NCI-H187 (cell line): ENCODE measurements at places on chromosomes 4 and X.

DNA sequence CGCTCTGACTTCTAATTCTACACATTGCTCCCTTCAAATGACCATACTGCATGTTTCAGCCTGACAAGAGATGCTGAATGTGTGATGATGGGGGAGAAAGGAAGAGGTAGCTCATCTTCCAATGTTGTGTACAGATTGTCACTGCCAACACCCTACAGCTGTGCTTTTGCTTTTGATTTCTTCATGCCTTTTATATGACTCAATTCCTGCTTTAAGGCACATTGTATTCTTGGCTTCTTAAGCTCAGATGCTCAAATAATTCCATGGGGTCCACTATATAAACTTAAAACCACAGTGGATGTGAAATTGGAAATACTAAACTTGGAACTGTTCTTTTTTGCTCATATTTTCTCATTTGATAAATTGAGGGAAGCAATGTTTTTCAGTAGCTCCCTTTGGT lies 183.2 kb upstream of the WDFY3 start:
- DNase-seq, result no peak

DNA sequence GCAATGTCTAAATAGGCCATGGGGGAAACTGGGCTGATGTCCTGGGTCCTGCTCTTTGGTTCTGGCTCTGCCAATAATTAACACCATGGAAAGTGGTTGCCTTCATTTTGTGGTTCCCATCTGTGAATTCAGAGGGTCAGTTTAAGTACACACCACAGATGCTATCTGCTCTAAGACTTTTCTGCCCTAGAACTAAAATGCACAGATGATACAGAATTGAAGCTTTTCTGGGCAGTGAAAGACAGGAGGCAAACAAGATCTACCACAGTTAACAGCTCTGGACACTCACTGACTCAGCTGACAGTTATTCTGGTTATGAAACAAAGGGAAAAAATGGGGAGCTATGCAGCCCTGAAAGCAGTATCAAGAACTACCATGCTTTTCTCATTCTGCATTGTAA lies 37.3 kb downstream of the APBB2 start:
- no peak for DNase-seq

GRCh38 chrX:9862525-9862924 lies 76.3 kb downstream of the SHROOM2 start:
- no peak for DNase-seq

GRCh38 chrX:38678821-38679220 lies 117.5 kb downstream of the TSPAN7 start:
- DNase-seq, result no peak

GRCh38 chr4:15654593-15655222 lies 449 bp downstream of the FBXL5 start:
- no peak for DNase-seq

GRCh38 chrX:44020693-44021092 lies 47.5 kb upstream of the NDP start:
- DNase-seq, result no peak

DNA sequence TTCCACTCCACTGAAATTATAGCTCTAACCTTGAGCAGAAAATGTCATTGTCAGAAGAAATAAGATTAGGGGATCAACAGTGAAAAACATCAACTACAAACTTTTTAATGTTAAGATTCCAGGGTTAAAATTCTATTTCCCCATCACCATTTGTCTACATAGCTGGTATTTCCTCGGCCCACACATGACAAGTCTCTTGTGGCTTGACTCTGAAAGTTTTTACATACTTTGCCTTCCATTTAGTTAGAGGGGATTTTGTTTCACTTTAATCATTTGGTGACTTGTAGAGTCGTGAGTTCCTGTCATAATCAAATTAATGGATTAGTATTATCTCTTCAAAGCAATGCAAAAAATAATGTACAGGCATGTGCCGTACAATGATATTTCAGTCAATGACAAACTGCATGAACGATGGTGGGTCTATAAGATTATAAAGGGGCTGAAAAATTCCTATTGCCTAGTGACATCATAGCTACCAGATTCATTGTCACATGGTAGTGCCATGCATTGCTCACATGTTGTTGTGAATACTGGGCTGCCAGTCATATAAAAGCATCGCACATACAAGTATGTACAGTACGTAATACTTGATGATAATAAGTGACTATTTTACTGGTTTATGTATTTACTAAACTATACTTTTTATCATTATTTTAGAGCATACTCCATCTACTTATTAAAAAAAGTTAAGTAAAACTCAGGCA lies 72.0 kb downstream of the ING2 start:
- DNase-seq, result no peak

GRCh38 chr4:76518241-76518640 lies 83.2 kb downstream of the SHROOM3 start:
- no peak for DNase-seq

DNA sequence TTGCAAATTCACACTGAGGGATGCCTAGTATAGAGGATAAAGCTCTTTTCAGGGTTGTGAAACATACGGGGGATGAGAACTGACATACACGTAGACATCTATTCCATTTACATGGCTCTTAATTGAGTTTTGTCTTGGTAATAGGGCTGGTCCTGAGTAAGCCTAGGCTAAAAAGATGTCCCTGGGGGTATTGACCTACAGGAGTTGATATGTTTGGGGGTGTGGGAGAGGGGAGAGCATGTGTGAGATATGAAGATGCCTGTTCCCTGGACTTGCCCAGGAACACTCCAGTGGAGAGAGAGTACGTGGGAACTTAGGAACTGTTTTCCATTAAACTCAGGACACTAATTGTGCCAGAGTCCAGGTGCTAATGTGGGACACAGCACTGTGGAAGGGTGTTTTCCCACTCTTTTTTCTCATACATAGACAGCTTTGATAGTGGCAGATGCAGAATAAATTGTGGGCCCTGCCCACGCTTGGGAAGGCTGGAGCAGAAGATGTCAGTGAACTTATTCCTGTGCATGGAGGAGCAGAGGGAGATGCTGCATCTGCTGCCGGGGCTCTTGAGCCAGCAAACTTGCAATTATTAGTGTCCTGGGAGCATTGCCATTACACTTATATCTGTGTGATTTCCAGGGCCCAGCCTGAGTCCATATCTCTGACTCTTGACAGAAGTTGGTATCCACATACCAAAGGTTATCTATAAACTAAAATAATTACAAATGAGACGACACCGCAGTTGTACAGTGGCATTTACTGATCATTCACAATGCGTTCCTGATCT lies 20.7 kb downstream of the SYNPO2 start:
- DNase-seq, result no peak
